Kidney (tissue), 22 donors: ENCODE measurements at places on chromosomes 6 and 20.

- DNase-seq: no peak
- no peaks in the 10 kb centered on the region for H3K36me3 ChIP-seq
Observed at GRCh38 chr20:35246723-35247122, 20.2 kb downstream of the MMP24 start.

DNA sequence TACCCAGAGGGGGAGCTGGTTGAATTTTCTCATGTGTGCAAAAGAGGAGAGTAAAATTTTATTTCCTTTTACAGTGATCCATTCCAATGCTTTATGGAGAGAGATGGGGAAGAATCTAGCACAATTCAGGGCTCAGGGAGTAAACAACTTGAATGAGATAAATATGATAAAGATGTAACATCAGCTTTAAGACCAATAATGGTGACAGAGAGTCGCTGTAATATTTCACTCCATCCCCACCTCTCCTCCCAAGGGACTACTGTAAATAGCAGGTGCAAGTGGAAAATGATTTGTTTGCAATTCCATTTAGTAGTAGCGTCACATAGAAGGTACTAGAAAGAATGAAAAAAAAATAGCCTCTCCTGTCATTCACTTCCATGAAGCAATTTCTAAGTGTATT lies 4.8 kb downstream of the CRISP3 start:
- H3K4me3 ChIP-seq: no peak overlapping the region
- H3K27me3 ChIP-seq: no peaks in the 10 kb centered on the region
- no peaks in the 10 kb centered on the region for H3K36me3 ChIP-seq
- no peak overlapping the region for H3K27ac ChIP-seq

- H3K36me3 ChIP-seq: no peaks in the 10 kb centered on the region
- peaks cover 2% of the 10 kb centered on the region for H3K4me1 ChIP-seq
- H3K4me3 ChIP-seq: no peak overlapping the region
- no peak overlapping the region for H3K27ac ChIP-seq
- no peaks in the 10 kb centered on the region for H3K27me3 ChIP-seq
Observed at GRCh38 chr20:22729180-22729579, 144.8 kb upstream of the FOXA2 start.

DNA sequence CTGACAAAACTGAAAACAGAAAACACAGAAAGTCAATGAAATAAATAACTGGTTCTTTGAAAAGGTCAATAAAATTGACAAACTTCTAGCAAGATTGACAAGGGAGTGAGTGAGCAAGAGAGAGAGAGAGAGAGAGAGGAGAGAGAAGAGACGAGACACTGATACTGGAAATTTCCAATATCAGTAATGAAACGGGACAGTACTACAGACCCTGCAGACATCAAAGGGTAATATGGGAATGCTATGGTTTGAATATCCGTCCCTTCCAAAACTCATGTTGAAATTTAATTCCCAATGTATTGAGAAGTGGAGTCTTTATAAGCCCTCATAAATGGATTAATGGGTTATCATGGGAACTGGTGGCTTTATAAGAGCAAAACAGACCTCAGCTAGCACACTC lies 3.8 kb downstream of the TTI1 start:
- no peak for DNase-seq
- no peaks in the 10 kb centered on the region for H3K36me3 ChIP-seq
- peaks cover 11% of the 10 kb centered on the region for H3K4me1 ChIP-seq
- H3K27ac ChIP-seq: no peak overlapping the region

DNA sequence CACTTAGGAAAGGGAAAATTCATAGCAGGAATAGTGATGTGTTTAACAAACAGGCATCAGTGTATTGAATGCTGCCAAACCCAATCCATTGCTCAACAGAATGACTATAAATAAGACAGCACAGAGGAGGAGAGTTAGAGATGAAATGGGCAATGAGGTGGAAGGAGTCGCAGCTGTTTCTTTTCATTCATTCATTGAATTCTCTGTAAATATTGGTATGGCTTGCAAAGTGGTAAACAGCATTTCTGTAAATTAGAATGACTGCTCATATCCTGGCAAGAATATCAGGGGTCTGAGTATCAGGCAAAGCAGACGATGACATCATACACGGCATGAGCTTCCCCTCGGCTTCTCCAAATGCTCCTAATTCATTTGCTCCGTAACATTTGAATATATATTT lies 703.6 kb upstream of the SLC35B3 start:
- H3K36me3 ChIP-seq: no peaks in the 10 kb centered on the region
- no peak overlapping the region for H3K4me3 ChIP-seq
- DNase-seq: no peak
- no peaks in the 10 kb centered on the region for H3K4me1 ChIP-seq
- no peaks in the 10 kb centered on the region for H3K27me3 ChIP-seq
- H3K27ac ChIP-seq: no peak overlapping the region

- DNase-seq: peak; percentile 81
- H3K4me1 ChIP-seq: peaks cover 6% of the 10 kb centered on the region
- H3K36me3 ChIP-seq: no peaks in the 10 kb centered on the region
- H3K27me3 ChIP-seq: no peaks in the 10 kb centered on the region
- no peak overlapping the region for H3K27ac ChIP-seq
Observed at GRCh38 chr6:3803627-3804468, 45.3 kb upstream of the FAM50B start.

DNA sequence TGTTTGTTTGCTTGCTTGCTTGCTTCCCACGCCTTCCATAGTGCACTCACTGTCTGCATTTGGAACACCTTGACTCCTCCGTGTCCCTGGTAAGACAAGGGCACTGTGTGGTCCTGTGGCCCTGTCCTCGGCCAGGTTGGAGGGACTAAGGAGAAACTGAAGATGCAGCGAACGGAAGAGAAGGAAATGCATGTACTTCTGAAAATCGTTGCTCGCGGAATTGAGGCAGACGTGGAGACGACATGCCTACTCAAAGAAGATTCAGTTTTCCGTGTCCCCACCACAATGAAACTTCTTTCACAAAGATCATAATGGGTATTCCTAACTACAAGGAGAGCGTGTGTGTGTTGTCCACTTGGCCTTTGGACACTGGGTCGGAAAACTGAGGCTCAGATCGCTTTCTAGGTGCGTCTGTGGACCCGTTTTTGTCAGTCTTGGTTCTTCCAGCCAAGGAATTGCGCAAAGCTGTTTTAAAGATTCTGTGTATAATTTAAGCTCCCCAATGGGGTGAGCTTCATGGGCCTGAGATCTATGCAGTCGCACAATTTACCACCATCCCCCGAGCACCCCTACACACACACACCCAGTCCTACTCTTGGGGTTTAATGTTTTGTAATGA lies 120.4 kb upstream of the ZNF184 start:
- H3K36me3 ChIP-seq: no peaks in the 10 kb centered on the region
- no peak for DNase-seq
- H3K27ac ChIP-seq: no peak overlapping the region
- H3K4me1 ChIP-seq: no peaks in the 10 kb centered on the region

- peaks cover 2% of the 10 kb centered on the region for H3K4me1 ChIP-seq
- no peaks in the 10 kb centered on the region for H3K36me3 ChIP-seq
- DNase-seq: no peak
- H3K4me3 ChIP-seq: no peak overlapping the region
- no peak overlapping the region for H3K27ac ChIP-seq
- no peaks in the 10 kb centered on the region for H3K27me3 ChIP-seq
Observed at GRCh38 chr20:588476-588875, 21.6 kb downstream of the TCF15 start.

DNA sequence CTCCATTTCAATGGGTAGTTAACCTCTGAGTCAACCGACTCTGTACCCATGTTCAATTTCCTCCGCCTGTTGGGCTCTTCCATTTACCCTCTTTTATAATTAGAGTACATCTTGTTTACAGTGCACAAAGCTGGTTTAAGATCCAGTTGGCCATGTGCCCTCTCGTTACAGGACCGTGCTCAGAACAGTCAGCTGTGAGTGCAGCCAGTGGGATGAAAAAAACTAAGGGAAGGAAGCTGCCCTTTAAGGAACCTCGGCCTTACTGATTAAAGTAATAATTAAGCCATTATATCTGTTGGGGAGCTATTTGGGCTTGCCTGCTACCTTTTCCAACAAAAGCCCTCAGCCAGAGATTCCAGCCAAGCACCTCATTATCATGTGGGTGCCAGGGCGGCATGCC lies 68.8 kb downstream of the TMEM170B start:
- H3K27me3 ChIP-seq: no peaks in the 10 kb centered on the region
- H3K36me3 ChIP-seq: no peaks in the 10 kb centered on the region
- DNase-seq: no peak

GRCh38 chr6:6758915-6759654 lies 170.6 kb downstream of the LY86 start:
- H3K27ac ChIP-seq: peak overlapping the region; percentile 60
- no peaks in the 10 kb centered on the region for H3K36me3 ChIP-seq
- H3K4me1 ChIP-seq: peaks cover 4% of the 10 kb centered on the region
- no peaks in the 10 kb centered on the region for H3K27me3 ChIP-seq
- H3K4me3 ChIP-seq: no peak overlapping the region

GRCh38 chr6:167826896-167827582 lies at the start of gene AFDN:
TSS of gene AFDN (plus strand) at chr6:167826911. CDS start at chr6:167827133, 222 bp downstream.
- peaks cover 13% of the 10 kb centered on the region for H3K4me1 ChIP-seq
- DNase-seq: peak; percentile 63
- no peaks in the 10 kb centered on the region for H3K36me3 ChIP-seq

DNA sequence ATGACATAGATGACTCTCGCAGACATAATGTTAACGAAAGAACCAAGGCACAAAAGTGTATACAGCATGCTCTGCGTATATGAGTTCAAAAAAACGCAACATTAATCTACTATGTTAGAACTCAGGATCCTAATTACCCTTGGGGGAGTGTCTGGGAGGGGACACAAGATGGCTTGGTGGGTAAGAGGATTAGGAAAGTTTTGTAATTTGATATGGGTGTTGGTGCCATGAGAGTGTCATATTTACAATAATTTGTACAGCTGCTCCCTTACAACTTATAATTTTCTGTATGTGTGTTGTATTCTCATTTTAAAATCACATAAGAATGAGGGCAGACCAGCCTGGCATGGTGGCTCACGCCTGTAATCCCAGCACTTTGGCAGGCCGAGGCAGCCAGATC lies 38.6 kb downstream of the TFEB start:
- no peaks in the 10 kb centered on the region for H3K36me3 ChIP-seq
- no peak overlapping the region for H3K4me3 ChIP-seq
- no peaks in the 10 kb centered on the region for H3K27me3 ChIP-seq
- H3K27ac ChIP-seq: no peak overlapping the region
- H3K4me1 ChIP-seq: peaks cover 11% of the 10 kb centered on the region
- DNase-seq: no peak

- H3K4me1 ChIP-seq: peaks cover 4% of the 10 kb centered on the region
- no peak overlapping the region for H3K27ac ChIP-seq
- H3K4me3 ChIP-seq: no peak overlapping the region
- no peaks in the 10 kb centered on the region for H3K27me3 ChIP-seq
- no peaks in the 10 kb centered on the region for H3K36me3 ChIP-seq
- DNase-seq: no peak
Observed at GRCh38 chr6:139572001-139572400, 197.6 kb upstream of the CITED2 start.

DNA sequence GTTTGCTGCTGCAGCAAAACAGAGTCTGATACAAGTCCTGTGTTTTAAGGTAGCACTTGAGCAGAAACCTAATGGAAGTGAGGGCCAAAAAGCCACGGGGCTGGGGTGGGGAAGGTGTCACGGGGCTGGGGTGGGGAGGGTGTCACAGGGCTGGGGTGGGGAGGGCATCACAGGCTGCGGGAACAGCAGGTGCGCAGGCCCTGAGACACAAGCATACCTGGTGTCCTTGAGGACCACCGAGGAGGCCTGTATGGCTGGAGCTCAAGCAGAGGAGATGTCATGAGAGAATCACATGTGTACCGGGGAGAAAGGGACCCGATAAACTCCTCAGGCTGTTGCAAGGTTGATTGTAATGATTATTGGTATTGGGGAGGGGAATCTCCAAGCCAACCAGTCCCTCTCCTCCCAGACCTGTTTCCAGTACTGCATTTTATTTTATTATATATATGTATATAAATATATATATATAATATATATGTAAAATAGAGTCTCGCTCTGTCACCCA lies 13.6 kb upstream of the SPO11 start:
- H3K27me3 ChIP-seq: no peaks in the 10 kb centered on the region
- H3K4me1 ChIP-seq: no peaks in the 10 kb centered on the region
- H3K4me3 ChIP-seq: no peak overlapping the region
- H3K27ac ChIP-seq: no peak overlapping the region
- no peaks in the 10 kb centered on the region for H3K36me3 ChIP-seq
- no peak for DNase-seq

- no peak overlapping the region for H3K4me3 ChIP-seq
- H3K4me1 ChIP-seq: no peaks in the 10 kb centered on the region
- no peak for DNase-seq
- no peak overlapping the region for H3K27ac ChIP-seq
- no peaks in the 10 kb centered on the region for H3K36me3 ChIP-seq
- no peaks in the 10 kb centered on the region for H3K27me3 ChIP-seq
Observed at GRCh38 chr20:47927944-47928343, 142.7 kb upstream of the SULF2 start.

GRCh38 chr20:63751471-63752271 lies 12.1 kb downstream of the SLC2A4RG start:
- peaks cover 3% of the 10 kb centered on the region for H3K4me1 ChIP-seq
- no peaks in the 10 kb centered on the region for H3K27me3 ChIP-seq
- H3K36me3 ChIP-seq: no peaks in the 10 kb centered on the region

DNA sequence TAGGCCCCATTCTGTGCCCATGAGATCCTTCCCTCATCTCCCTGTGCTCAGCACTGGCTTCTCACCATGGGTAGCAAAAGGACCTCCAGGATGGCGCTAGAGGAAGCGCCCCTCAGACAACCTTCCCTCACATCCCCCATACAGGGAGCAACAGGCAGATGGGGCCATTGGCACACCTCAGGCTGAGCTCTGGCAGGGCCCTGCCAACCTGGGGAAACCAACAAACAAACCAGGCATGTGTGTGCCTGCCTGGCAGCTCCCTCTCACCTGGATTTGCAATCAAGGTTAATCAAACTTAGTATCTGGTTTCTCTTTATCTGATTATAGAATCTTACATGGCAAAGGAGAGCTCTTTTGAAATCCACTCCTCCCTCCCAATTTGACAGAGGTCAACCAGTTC lies 134.9 kb downstream of the SLC23A2 start:
- H3K4me3 ChIP-seq: no peak overlapping the region
- H3K36me3 ChIP-seq: no peaks in the 10 kb centered on the region
- H3K27me3 ChIP-seq: no peaks in the 10 kb centered on the region
- H3K4me1 ChIP-seq: no peaks in the 10 kb centered on the region

- H3K27ac ChIP-seq: no peak overlapping the region
- H3K4me3 ChIP-seq: no peak overlapping the region
- H3K27me3 ChIP-seq: no peaks in the 10 kb centered on the region
Observed at GRCh38 chr6:135087803-135088202, 33.2 kb upstream of the HBS1L start.

DNA sequence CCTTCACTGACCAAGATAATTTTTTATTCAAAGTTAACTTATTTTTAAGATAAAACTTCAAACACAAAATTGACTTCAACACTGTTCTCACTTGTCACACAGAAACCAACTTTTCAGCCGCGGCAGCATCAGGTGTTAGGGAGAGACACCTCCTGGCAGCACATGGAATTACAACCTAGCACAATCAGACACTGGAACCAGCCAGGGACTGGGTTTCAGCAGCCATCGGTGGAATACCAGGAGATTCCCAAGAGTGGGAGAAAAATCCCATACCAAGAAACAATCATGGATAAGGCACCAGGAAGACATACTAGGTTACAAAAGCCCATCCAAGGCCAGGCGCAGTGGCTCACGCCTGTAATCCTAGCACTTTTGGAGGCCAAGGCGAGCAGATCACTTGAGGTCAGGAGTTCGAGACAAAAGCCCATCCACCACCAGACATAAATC lies 70.0 kb downstream of the SNX5 start:
- no peak overlapping the region for H3K27ac ChIP-seq
- H3K36me3 ChIP-seq: no peaks in the 10 kb centered on the region
- no peaks in the 10 kb centered on the region for H3K27me3 ChIP-seq
- peaks cover 9% of the 10 kb centered on the region for H3K4me1 ChIP-seq
- no peak overlapping the region for H3K4me3 ChIP-seq

GRCh38 chr20:63530788-63531160 lies 6.4 kb downstream of the PTK6 start:
- H3K4me1 ChIP-seq: no peaks in the 10 kb centered on the region
- no peak overlapping the region for H3K4me3 ChIP-seq
- peak; percentile 49 for DNase-seq
- H3K27me3 ChIP-seq: no peaks in the 10 kb centered on the region
- H3K36me3 ChIP-seq: no peaks in the 10 kb centered on the region
